ENCODE measurements at places on chromosomes 4 and X.

DNA sequence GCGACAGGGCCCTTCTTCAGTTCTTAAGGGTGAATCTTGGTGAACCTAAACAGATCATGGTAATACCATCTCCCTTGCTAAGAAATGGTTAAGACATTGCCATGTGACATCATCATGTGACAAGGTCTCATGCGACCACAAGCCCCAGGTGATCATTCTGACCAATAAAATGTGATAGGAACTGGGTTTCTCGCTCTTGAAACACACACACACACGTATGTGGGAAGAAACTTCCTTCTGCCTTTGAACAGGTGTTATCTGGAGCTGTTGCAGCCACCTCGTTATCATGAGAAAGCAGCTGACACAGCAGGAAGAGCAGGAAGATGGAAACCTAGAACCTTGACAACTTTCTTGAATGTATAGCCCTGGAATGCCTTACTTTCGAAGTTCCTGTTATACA, 10.2 kb downstream of the SOD3 start:
- DNase-seq = no peak

DNA sequence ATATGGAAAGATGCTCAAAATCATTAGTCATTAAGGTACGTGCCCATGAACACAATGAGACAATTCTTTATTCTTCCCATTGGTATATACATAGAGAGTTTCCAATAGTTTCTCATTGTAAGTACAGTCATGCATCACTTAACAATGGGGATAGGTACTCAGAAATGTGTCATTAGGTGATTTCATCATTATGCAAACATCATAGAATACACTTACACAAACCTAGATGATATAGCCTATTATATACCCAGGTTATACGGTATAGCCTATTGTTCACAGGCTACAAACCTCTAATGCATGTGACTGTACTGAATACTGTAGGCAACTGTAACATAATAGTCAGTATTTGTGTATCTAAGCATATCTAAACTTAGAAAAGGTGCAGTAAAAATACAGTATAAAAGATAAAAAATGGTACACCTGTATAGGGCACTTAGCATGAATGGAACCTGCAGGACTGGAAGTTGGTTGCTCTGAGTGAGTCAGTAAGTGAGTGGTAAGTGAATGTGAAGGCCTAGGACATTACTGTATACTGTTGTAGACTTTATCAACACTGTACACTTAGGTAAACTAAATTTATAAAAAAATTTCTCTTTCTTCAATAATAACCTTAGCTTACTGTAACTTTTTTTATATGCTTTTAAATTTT, 49.6 kb downstream of the KLHL13 start:
- DNase-seq = no peak

DNA sequence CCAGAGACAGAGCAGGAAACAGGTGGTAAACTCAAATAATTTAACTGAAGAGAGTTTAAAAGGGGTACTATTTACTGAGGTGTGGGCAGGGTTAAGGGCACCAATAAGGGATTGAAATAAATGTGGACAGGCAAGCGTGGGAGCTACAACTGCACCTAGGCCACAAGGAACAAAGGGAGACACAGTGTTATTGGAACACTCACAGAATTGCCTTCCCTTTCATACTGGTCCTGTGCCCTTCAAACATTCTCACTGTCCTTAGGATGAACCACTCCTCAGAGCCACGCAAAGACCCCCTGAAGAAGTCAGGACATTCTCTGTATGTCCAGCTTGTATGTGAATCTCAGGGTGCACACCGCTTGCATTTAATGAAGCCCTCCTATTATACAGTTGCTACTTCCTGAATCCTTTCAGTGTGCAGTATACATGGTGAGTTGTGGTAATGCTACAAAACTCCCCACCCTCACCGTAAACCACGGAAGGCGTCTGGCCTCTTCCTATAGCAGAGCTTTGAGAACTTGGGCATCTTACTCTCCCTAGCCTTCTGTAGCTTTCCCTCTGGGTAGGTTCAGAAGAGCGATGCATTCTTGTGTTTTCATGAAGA, 9.6 kb upstream of the MRPL1 start:
- no peak for DNase-seq

- DNase-seq = no peak
Measured at GRCh38 chr4:52983563-52984303, 121.6 kb downstream of the RASL11B start.

- no peak for DNase-seq
Measured at GRCh38 chr4:87819281-87819919, 13.4 kb upstream of the MEPE start.

- no peak for DNase-seq
Measured at GRCh38 chrX:31499109-31499508, 427.3 kb upstream of the FTHL17 start.

DNA sequence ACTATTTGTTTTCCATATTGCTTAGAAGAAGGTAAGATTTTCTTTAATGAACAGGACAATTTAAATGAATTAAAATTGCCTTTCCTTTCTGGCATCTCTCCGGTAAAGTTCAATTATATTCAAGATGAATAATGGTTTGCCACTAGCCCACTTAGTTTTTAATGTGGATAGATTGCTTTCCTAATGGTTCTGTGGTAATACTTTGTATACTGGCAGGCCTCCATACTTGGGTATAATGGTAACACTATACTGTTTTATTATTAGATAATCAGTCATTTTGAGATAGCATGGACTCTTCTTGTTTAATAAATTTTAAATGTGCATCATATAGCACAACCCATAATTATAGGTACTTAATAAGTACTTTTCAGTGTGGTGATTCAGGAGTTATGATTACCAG, 89.5 kb downstream of the ELOVL6 start:
- no peak for DNase-seq

Measured in substantia nigra (tissue), 51 donors.